A549 treated with Hydrocortisone at 1 μM for 4 hours (cell line): ENCODE measurements at places on chromosomes 3 and 15. TPM values are rescaled to one million over a fixed set of nuclear protein-coding genes. Genes with fewer than 3 reads are reported as not detected.

Gene TWF2
- 59.1 to 71.2 TPM (median 66.9 TPM) in 5 replicates for total RNA-seq

Gene B3GALNT1
- 0.10 to 0.27 TPM (median 0.23 TPM) in 5 replicates for total RNA-seq

Gene VIPR1
- 1.4 to 1.7 TPM (median 1.4 TPM) in 5 replicates for total RNA-seq

Gene CACNA2D3
- 0.16 to 0.30 TPM (median 0.21 TPM) in 5 replicates for total RNA-seq

Gene CLDN1
- total RNA-seq, result 17.1 to 21.7 TPM (median 19.6 TPM) in 5 replicates

Gene EPHB3
- 0.15 to 0.21 TPM (median 0.20 TPM) in 5 replicates for total RNA-seq

Gene SAMD7
- not detected in 5 replicates for total RNA-seq

Gene IL12A
- total RNA-seq, result 1.2 to 1.7 TPM (median 1.6 TPM) in 5 replicates

Gene AADACL2
- not detected in 5 replicates for total RNA-seq

Gene MPI
- total RNA-seq, result 27.3 to 43.1 TPM (median 29.9 TPM) in 5 replicates

Gene OIP5
- total RNA-seq, result 13.0 to 13.8 TPM (median 13.1 TPM) in 5 replicates

Gene CALML4
- 6.3 to 9.1 TPM (median 8.1 TPM) in 5 replicates for total RNA-seq

Gene SIDT1
- total RNA-seq, result 0.46 to 0.60 TPM (median 0.54 TPM) in 5 replicates

Gene FGF12
- total RNA-seq, result 0.39 to 0.98 TPM (median 0.63 TPM) in 5 replicates
